ENCODE measurements at places on chromosomes 5 and 9. TPM values are rescaled to one million over a fixed set of nuclear protein-coding genes. Genes with fewer than 3 reads are reported as not detected.

Gene IL17B
- total RNA-seq, result 0.88 TPM

Gene PRR7
- total RNA-seq, result 4.1 TPM

GRCh38 chr9:134293031-134293521 lies 33.2 kb upstream of the RXRA start:
- peak; percentile 21 for DNase-seq

- DNase-seq, result no peak
These were observed 13.2 kb upstream of the LHX2 start for GRCh38 chr9:123998278-123998925.

- no peak for DNase-seq
These were observed 21.4 kb upstream of the HMHB1 start for GRCh38 chr5:143790457-143791112.

Gene BTNL3
- total RNA-seq, result not detected

DNA sequence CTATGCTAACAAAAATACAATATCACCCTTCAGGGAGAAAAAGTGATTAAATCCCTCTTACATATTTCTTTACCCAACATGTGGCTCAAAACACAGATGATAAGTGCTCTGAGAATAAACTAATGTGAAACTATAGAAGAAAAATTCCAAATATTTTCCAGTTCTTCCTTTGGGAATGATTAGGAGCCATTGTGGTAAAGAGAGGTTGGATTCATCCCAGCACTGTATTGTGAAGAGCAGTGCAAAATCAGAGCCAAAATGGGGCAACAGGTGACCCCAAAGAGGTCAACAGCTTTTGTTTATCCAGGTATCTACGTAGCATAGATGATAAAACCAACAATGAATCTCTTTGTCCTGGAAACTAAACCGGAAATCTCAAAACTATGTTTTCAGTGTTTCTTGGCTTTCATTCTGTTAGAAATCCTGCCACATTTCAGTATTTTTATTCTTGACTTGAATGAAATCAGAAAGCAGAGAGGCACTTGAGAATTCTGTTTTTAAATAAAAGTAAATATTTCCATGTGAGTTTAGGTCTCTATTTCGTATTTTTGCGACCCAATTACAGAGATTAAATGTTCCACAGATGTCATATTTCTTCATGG lies 120.4 kb upstream of the FST start:
- DNase-seq, result no peak

GRCh38 chr5:56112526-56113121 lies 117.9 kb upstream of the IL6ST start:
- no peak for DNase-seq

GRCh38 chr9:133117271-133118178 lies 3.5 kb downstream of the RALGDS start:
- DNase-seq, result no peak

DNA sequence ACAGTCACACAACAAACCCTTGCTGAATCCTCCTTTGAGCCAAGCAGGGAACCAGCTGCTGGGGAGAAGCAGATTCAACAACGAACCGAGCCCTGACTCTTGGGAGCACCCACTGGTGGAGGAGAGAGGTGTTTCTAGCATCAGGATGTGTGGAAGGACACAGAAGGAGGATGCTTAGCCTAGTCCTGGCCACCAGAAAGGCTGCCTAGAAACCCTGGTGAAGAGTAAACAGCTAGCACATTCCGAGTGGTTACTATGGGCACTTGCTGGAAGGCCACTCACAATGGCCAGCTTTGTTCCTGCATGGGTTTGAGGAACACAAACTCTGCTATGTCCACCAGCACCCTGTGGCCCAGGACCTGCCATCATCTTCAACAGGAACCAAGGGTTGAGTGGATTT lies 1.8 kb downstream of the TIFAB start:
- DNase-seq, result no peak

- DNase-seq, result no peak
These were observed 179.9 kb downstream of the DTWD2 start for GRCh38 chr5:118808441-118808840.

DNA sequence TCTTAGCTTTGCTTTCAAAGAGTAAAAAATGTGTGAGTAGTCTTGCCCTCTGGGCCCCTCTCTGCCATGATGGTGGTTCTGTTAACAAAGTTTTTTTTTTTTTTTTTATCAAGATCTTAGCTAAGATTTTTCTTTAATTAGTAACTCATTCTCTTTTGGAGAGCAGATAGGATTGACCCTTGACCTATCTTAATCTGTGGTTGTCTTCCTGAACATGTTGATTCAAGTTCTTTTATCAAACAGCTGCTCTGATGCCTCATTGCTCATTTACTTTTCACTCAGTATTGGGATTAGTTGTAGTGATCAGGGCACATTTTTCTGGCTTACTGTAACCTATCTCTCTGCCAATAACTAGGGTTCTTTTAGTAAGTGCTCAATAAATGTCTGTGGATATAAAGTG lies 106.3 kb downstream of the PCSK5 start:
- no peak for DNase-seq

- DNase-seq, result no peak
These were observed 26.9 kb upstream of the CEMIP2 start for GRCh38 chr9:71795097-71795813.

DNA sequence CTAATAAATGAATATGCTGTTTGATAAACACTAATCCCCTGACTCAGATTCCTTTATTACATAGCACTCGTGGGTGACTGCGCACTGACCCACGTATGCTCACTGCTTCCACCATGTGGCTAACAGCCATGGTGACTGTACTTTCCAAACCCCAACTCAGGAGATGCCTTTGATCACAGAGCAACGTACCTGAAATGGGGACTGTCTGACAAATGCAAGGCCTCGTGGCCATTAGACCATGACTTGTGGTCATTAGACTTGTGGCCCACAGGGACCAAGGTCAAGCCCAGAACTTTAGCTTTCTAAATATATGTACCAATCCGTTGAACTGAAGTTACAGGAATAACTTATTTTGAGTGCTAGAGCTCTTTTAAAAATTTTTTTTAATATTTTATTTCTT lies 46.6 kb downstream of the CYFIP2 start:
- DNase-seq, result peak; percentile 48

Gene FBLL1
- 66.2 TPM for total RNA-seq

DNA sequence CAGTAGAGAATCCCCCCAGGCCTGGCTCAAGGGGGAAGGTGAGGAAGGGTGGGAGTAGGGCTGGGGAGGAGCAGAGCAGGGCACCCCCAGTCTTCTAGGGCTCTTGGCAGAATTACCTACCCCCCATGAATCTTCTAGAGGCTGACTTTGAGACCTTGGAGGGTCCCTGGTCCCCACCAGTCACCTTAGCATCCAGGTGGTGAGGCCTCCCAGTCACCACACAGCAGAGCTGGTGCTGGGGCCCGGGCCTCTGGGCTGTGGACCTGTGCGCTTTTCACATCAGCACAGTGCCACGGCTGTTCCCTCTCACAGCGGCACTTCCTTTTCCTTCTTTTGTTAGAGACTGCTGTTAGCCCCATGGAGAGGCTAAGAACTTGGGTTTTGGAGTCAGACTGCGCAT lies 148.6 kb upstream of the PITX1 start:
- no peak for DNase-seq

DNA sequence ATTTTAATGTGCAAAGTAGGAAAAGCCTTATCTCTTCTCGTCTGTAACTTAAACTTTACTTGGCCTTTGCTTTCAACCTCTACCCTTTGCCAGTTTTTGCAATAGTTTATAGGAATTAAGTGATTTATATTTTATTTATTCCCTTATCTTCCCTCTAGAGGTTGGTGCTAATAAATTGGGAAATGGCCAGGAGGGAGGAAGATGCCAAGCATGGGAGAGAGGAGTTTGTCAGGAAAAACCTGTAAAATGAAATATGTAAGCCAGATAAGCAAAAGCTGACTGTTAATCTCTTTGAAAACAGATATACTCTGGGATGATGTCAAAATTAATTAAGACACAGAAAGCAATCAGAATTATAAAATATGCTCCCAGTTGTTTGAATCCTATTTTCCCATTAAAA lies 484.5 kb downstream of the NR2F1-AS1 start:
- DNase-seq, result no peak

- DNase-seq, result no peak
These were observed 53.3 kb downstream of the PTPN3 start for GRCh38 chr9:109444771-109445320.

DNA sequence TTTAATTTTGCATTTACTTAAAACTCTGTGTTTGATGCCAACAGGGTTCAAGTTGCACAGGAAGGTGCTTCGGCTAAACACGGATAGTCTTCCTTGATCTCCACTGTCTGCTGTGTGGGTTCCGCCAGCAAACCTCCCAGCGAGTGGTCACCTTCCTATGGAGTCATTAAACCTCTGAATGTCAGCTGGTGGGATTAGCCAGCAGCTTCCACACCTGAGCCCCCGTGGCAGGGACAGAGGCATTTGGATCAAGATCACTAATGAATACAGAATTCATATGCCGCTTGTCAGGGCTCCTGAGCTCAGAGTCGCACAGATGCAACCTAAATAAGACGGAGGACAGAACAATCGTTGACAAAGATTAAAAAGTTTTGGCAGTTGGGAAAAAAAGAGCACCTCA lies 39.5 kb downstream of the PSMB7 start:
- DNase-seq, result peak; percentile 31

Gene SEC16A
- total RNA-seq, result 74.3 TPM

GRCh38 chr5:139946440-139946839 lies 96.7 kb downstream of the NRG2 start:
- DNase-seq, result no peak

DNA sequence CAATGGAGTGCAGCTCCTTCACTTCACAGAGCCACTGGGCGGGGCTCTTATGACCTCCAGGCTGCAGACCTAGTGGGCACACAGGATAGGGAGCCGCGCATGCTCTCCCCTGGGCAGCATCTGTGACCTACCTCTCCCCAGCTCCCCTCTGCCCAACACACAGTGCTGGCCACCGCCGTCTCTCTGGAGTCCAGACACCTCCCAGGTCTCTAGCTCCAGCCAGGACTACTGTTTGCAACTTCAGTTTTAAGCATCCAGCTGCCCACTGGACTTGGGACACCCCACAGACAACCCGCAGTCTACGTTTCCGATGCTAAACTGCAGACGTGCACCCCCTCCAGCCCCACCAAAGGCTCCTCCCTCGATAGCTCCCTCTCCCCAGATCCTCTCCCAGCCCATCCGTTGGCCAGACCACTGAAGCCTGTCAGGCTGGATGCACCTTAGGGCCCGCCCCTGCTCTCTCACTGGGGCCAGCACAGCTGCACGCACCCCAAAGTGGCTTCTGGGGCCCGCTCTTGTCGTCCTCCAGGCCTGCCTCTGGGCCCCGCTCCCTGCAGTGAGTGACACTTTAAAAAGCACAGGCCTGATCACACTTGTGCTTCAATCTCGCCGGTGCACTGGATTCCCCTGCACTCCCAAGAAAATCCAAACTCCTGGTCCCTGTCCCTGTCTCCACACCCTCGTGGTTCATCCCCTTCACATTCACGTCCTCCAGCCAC lies 11.3 kb downstream of the FLT4 start:
- DNase-seq, result peak; percentile 9

Gene LCN2
- not detected for total RNA-seq

Gene SLC36A3
- total RNA-seq, result not detected

DNA sequence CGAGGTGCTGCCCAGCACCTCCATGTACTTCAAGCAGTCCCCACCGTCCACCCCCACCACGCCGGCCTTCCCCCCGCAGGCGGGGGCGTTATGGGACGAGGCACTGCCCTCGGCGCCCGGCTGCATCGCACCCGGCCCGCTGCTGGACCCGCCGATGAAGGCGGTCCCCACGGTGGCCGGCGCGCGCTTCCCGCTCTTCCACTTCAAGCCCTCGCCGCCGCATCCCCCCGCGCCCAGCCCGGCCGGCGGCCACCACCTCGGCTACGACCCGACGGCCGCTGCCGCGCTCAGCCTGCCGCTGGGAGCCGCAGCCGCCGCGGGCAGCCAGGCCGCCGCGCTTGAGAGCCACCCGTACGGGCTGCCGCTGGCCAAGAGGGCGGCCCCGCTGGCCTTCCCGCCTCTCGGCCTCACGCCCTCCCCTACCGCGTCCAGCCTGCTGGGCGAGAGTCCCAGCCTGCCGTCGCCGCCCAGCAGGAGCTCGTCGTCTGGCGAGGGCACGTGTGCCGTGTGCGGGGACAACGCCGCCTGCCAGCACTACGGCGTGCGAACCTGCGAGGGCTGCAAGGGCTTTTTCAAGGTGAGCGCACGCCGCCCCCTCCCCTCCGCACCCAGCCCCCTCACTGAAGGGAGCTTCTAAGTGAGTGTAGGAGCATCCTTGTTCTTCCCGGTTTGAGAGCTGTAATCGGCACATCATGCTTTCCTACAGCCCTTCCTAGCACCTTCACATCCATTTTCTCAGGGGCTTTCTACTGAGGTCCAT lies 6.9 kb downstream of the NR4A3 start:
- DNase-seq, result peak; percentile 60

GRCh38 chr5:98483301-98483685 lies 290.2 kb upstream of the RGMB start:
- DNase-seq, result no peak

- DNase-seq, result no peak
These were observed 2.8 kb downstream of the LCN6 start for GRCh38 chr9:136745389-136746154.

- DNase-seq, result peak; percentile 7
These were observed 11.9 kb downstream of the FGF18 start for GRCh38 chr5:171431251-171431777.

DNA sequence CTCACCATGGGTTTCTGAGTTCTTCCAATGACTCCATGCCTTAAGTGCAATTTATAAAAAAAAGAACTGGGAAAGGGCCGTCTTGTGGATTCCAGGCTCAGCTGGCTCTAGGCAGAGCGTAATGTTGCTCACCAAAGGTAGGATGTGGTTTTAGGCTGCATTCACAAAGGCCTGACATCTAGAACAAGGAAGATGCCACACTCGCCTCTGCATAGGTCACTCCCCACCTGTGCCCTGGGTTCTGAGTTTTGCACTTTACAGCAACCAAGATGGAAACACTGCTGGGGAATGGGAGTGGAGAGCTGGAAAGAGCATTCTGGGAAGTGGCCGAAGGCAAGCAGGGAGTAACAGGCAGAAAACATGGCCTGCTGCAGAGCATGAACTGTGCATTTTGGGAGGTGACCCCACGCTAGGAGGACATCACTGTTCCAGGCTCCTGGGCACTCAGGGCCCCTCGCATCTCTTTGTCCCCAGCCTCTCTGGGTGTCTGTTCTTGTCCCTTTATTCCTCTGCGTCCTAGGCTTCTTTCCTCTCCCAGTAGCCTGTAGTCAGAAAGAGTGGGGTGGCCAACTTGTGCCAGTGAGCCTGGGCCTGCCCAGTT lies 12.3 kb downstream of the FCN2 start:
- no peak for DNase-seq

- no peak for DNase-seq
These were observed 18.9 kb upstream of the NTNG2 start for GRCh38 chr9:132142924-132143323.

Gene DCAF12
- 37.9 TPM for total RNA-seq

DNA sequence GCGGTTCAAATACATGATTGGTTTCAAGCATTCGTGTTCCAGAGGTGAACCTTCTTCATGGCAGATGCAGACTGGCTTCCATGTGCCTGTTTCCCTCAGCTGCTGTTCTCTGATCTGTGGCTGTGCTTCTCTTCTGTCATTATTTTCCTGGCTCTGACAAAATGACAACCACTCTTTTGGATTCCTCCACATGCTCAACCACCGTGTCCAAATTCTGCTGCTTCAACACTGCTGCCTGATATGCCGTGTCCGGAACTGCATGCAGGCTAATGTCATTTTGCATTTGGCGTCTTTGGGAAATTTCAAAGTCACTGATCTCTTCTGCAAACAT lies 368.7 kb upstream of the ZNF608 start:
- DNase-seq, result no peak

All from glutamatergic neuron (in vitro differentiated cells).